GM03348 (cell line): ENCODE measurements at places on chromosomes 5 and 9.

- no peak for DNase-seq
These were observed 84.6 kb downstream of the GAPVD1 start for GRCh38 chr9:125346080-125346732.

- no peak for DNase-seq
These were observed 556.3 kb upstream of the KLF4 start for GRCh38 chr9:108045851-108046250.

GRCh38 chr5:61132559-61132958 is 29.7 kb downstream of the SMIM15 start:
- DNase-seq = peak; percentile 16

GRCh38 chr9:90124961-90125360 is 517.7 kb downstream of the DIRAS2 start:
- DNase-seq = peak; percentile 18

- DNase-seq = no peak
These were observed 15.7 kb downstream of the FER start for GRCh38 chr5:108763222-108763916.

- DNase-seq = no peak
These were observed 33.6 kb downstream of the HTR4 start for GRCh38 chr5:148620696-148621095.

- DNase-seq = no peak
These were observed 701 bp upstream of the LMX1B start for GRCh38 chr9:126612813-126613641.

DNA sequence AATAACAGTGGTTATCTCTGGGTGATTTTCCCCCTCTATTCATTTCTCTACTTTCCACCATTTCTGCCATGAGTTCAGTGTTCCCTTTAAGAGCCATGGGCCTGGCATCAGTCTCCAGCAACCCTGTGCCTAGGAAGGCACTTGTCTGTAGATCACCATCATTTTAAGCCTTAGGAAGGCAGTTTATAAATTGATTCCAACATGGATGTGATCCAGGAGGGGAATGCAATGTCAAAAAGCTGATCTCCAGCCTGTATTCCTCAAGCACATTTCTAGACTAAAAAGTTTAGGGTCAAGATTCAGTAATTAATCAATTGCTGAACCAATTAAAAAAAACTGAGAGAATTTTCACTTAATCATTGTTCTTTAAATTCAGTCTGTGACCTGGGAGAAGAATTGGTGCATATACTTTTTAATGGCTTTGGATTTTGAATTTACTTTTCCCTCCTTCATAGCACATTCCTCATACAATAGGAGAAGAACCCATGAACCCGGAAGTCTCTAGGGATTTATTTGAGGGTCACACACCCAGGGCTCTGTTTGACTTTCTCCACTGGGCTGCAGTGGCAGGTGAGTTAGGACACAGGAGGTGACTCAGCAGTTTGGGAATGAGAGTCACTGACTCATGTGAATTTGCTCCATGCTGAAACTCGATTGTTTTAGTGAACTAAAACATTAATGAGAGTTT is 6.1 kb upstream of the ERMP1 start:
- peak; percentile 45 for DNase-seq

GRCh38 chr9:92641092-92641809 is 28.7 kb downstream of the IPPK start:
- no peak for DNase-seq

GRCh38 chr9:121725008-121725775 is 73.8 kb downstream of the DAB2IP start:
- peak; percentile 93 for DNase-seq

GRCh38 chr5:23613566-23613965 is 106.2 kb downstream of the PRDM9 start:
- DNase-seq = no peak

DNA sequence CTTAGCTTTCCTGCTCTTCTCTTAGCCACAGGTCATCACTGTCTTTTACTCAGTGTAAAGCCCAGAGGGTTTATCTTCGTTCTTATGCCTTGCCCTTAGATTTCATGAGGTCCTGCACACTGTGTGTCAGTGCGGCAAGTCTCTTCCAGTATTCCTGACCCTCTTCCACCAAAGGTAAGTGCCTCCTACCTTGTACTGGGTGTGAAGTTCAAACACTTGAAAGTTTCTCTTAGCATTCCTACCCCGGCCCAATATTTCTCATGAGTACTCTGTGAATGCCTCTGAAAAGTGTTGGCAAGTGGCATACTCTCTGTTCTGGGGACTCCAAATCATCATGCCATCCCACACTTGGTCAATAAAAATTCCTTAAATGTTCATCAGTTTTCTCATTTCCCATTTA is 37.4 kb downstream of the FBXO4 start:
- DNase-seq = no peak

- peak; percentile 63 for DNase-seq
These were observed 84.9 kb downstream of the ADAMTS12 start for GRCh38 chr5:33806738-33807442.

DNA sequence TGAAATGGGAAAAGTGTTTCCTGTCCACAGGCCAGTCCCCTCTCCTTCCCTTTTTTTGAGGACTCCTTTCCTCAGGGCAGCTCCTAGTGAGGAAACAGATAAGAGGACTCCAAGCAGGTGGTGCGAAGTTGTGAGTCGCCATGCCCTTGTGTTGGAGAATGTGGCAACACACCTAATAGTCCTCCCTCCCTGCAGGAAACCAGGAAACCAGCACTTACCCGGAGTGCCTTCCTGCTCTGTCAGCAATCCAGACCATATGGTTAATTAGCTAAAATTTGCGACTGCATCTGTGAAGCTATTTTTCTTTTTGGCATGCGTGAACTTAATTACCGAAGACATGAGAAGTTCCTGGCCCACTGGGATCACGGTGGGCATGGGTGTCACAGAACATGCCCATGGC is 69.9 kb downstream of the TRIM32 start:
- DNase-seq = no peak

DNA sequence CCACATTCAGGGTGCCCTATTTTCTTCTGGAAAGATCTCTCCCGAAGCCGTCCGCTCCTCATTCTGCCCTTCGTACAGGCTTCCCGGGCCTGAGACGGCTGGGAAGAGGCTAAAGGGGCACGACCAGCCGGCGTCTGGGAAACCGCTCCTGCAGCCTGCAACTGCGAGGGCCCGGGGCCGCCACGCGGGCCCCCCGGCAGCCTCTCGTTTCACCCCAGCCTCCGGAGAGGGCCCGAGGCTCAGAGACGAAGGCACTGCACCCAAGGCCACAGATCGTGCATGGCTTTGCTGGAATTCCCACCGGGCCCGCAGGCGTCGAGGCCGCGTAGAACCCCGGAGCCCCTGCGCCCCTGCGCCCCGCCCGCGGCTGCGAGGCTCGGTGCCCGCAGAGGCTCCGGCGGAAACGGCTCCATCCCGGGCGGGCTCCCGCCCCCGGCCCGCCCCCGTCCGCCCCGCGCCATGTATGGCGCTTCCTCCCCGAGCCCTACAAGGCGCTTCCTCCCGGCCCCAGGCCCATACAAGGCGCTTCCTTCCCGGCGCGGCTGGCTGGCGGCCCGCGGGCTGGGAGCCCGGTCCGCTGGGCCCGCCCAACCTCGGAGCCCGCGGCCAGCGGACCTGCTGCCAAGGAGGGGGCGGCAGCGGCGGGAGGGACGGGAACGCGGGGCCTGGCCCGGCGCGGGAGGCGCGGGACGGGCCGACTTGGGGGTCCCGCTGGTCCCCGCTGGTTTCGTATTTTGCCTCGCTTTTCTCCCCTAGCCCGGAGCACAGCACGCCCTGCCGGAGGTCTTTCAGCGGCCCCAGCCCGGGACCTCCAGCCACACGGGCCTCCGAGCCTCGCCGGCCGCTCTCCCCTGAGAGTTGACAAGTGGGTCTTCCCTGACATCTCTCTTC is 26.6 kb downstream of the EGR1 start:
- peak; percentile 98 for DNase-seq

DNA sequence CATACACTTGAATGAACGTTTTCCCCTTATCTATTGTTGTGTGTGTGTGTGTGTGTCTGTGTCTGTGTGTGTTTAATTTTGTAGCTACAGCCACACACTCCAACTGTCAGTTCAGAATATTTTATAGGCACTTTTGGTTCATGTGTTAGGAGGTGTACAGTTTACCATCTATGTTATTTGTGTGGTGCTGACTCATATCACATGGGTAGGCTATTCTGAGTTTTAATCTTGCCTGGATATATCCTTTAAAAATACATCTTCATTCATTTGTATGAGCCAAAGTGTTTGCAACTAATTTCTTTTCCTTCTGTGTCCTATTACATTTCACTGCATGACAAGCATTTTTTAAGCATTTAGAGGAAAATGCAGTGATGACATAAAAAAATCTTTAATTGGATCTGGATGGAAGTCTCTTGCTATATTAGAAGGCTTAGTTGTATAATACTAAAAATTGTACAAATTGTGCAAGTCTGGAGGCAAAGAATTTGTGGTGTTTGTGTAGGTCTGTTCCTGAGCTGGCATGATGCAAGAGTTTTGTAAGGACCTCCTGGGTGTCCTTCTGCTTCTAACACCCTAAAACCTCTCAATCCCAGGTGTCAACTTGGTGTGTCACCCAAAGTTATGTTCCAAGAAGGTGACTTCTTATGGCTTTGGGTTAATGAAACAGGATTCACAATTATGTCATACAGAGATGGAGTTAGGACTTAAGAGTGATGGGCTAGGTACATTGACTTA is 52.4 kb upstream of the HMHB1 start:
- no peak for DNase-seq

GRCh38 chr9:117926031-117926658 is 221.9 kb downstream of the TLR4 start:
- DNase-seq = no peak
